ENCODE measurements at places on chromosomes 11 and 22.

DNA sequence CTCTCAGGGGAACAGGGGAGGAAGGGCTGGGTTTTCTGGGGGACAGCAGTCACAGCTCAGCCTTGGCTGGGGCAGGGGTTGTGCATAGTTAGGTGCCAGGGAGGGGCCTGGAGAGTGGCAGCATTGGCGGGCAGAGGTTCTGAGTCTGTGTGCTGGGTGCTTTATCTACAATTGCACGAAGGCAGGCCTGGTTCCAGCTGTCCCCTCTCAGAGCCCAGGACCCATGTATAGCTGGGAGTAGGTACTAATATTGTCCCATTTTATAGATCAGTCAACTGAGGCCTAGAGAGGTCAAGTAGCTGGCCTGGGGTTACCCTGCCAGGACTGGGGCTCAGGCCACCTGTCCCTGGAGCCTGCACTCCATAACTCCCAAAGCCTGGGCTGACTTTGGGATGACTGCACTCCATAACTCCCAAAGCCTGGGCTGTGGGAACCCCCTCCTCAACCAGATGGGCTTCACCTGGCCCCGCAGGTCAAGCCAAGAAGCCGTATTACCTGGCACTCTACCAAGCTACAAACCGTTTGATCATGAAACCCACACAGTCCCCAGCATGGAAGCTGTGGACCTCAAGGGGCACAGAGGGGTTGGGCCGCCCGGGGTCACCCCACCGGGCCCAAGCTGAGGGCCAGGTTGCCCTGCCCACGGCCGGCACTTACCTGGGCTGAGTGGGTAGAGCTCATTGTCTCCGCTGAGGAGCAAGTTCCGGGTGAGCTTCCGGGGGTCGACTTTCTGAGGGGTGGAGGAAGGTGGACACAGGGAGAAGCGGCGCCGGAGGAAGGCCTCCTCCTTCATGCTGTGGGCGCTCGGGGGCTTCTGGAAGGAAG is 36.5 kb downstream of the OSBPL5 start:
- no peak for DNase-seq

GRCh38 chr22:26762503-26763472 is 105.4 kb downstream of the MIAT start:
- DNase-seq = no peak

DNA sequence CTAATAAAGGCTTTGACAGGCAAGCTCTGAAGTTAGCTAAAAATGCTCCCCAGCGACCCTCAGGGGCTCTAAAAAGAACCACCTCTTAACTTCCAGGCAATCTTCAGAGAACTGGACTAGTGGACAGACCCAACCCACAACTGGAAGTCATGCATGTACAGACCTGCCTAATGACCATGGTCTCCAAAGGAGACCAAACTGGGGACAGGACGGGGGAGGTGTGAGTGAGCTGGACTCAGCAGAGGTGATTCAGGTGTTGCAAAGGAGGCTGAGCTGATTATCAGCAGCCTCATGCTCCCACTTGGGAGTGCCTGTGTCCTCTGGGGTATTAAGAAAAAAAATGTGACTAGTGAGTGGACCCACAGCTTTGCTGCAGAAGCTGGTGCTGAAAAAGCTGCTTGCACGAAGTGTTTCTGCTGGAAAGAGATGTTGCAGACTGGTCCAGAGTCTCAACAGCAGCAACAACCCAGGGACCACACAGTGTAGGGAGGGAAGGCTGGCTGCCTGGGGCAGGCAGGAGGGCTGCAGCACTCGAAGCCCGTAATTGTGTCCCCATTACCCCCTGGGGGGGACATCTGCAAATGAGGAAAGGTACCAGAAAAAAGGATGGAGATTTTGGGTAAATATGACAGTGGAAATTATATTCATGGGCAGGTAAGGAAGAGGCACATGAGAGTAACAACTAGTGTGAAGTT is 35.3 kb downstream of the PITPNB start:
- no peak for DNase-seq

GRCh38 chr11:16853859-16854258 is 115.4 kb downstream of the C11orf58 start:
- DNase-seq = no peak

- DNase-seq = no peak
Measured at GRCh38 chr11:131756479-131757110, 386.2 kb downstream of the NTM start.

GRCh38 chr22:49966041-49966773 is 5.6 kb downstream of the PIM3 start:
- DNase-seq = no peak

- no peak for DNase-seq
Measured at GRCh38 chr11:94025690-94026394, 4.7 kb downstream of the HEPHL1 start.

- DNase-seq = no peak
Measured at GRCh38 chr11:86377972-86378371, 3.3 kb downstream of the CCDC81 start.

DNA sequence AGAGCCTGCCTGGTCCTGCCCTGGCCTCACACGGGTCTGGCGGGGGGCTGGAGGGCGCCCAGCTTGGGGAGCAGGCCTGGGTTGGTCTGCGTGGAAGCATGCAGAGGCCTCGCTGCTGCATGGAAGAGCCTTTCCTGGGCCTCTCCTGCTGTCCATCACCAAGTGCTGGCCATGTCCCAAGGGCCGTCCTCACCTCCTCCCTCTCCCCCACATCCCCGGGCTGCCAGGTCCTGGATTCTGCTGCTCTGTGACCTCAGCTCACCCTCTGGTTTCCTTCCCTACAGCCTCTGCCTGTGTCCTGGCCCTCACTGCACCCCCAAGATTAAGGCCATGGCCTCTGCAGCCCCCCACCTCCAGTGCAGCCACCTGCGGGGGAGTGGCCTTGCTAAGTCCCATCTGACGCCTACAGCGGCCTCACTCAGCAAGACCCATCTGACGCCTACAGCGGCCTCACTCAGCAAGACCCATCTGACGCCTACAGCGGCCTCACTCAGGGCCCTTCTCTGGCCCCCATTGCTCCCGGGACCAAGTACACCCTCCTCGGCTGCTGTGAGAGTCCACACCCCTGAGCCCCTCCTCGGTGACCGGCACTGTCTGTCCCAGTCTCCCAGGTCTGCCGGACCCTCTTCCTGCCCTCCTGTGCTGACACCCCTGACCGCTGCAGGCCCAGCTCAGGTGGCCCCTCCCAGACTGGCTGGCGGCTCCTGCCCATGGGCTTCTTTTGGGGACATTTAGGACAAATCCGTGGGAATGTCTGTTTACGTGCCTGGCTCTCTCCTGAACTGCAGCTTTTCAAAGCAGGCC is 119.5 kb upstream of the B3GAT1 start:
- DNase-seq = no peak

- DNase-seq = no peak
Measured at GRCh38 chr11:65786786-65787636, at the start of gene OVOL1. Gene OVOL1, plus strand, starts transcription at chr11:65787063. Its CDS starts 311 bp downstream, at chr11:65787374.

GRCh38 chr11:36065436-36065835 is 121.6 kb downstream of the LDLRAD3 start:
- DNase-seq = no peak

DNA sequence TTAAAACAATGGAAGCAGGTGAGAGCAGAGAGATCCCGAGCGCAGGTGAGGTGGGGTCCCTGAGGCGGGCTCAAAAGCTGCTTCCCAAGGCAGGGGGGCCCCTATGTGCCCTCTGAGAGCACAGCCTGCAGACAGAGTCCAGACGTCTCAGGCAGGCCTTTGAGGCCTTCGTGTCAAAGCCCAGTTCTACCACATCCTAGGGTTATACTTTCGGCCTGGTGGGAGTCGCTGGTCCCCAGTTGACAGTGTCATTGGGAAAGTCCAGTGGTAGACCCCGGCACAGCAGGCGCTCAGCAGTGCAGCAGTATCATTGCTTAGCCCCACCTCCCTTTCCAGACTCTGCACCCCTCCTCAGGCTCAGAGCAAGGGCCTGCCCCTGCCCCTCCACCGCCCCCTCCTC is 9.1 kb downstream of the LINC01488 start:
- no peak for DNase-seq

DNA sequence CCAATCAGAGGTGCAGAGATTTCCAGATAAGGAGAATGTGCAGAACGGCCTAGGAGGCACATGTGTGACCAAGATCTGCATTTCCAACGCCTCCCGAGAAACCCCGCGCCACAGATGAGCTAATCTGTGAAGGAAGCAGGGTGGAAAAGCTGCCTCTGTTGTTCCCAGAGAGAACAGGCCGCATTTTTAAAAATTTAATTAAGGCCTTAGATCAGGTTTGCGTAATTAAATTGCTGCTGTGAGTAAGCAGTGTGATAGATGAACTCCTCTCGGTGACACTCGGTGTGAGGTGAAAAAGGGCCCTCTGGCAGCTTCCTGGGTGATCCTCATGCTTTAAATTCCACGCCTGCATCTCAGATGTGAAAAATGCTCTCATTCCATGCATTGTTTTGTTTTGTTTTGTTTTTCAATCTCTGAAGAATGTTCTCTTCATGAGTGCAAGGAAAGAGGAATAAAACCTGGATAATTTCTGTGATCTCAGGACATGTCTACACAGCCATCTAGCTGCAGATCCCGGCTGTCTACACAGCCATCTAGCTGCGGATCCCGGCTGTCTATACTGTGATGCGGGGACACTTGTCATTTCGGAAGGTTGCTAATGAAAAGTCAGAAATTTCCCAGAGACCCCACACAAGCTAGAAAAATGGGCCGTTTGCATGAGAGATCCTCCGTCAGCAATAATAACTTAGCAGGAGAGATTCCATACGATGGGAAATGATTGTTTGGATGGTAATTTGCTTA is 1398.9 kb downstream of the BRD1 start:
- DNase-seq = no peak

DNA sequence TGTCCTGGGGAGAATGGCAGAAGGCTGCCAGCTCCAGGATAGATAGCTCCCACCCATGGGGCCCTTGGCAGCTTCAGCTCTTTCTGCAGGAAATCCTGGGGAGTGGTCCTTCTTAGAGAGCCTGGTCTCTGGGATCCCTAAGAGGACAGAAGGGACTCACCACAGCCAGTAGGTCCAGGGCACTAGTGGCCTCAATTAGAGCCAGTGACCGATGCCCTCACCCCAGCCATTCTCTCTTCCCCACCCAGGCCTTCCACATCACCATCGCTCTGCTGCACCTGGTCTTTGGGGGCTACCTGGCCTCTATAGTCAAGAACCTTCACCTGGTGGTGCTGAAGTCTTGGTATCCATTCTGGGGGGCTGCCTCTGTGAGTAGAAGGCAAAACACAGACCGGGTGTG is 5.6 kb downstream of the MS4A10 start:
- DNase-seq = no peak

DNA sequence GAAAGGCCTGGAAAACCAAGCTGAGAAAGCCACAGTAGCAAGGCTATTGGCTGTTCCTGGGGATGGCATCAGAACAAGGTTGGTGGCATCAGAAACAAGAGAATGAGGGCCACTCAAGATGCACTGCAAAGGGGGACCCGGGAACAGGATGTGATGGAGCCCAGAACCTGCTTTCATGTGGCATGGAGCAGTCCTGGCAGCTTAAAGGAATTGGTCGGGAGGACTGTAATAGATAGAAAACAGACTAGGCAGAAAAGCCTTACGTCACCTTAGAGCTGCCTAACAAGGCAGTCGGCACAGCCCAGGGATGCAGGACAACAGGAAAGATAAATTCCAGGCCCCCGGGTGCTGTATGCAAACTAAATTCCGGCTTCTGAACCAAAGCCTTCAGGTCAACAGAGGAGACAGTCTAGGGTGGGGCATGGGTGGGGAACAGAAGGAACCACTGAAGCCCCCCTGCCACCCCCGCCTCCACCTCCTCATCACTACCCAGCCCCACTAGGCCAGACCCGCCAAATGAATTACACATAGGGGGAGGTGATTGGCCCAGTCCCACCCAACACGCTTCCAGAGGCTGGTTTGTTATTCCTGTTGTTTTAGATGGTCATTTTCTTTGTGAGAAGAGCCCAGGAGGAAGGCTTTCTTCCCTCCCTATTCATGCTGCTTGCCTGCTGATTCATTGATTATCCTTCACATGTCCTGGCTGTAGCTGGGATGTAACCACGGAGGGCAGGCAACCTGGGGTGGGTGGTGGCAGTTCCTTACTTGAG is 25.7 kb upstream of the LRRC55 start:
- no peak for DNase-seq

DNA sequence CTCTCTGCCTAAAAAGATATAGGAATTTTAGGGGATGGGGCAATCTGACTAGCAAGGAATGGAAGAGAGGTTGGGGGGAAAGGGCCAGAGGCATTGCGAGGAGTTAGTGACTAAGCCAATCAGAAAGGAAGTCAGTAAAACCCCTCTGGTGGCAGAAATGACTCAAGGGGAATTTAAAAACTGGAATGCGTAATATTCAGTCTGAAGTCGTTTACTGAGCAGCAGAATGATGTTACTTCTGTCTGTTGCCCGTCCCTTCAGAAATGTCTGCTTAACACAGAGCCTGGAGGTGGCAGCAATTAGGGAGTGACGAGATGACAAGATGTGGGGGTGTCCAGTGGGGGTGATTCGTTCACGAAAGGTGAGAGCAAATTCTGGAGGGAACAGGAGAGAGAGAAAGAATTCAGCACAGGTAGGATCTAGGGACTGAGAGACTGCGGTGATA is 107.7 kb upstream of the CLMP start:
- DNase-seq = no peak

DNA sequence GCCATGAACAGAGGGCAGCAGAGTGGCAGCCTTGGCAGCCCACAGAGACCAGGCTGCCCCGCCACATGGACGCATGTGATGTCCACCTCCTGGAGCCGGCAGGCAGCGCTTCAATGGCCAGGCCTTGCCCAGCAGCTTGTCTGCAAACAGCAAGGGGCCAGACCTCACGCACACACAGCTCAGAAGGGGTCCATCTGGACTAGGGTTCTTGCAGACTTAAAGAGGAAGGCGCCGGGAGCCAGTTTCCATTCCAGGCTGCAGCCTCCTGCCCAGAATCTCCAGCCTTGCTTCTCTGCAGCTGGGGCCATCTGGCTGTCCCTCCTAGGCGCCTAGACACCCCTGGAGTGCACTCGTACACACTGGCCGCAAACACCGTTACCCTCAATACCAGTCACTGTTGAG is 91.9 kb upstream of the TMEM45B start:
- DNase-seq = no peak

DNA sequence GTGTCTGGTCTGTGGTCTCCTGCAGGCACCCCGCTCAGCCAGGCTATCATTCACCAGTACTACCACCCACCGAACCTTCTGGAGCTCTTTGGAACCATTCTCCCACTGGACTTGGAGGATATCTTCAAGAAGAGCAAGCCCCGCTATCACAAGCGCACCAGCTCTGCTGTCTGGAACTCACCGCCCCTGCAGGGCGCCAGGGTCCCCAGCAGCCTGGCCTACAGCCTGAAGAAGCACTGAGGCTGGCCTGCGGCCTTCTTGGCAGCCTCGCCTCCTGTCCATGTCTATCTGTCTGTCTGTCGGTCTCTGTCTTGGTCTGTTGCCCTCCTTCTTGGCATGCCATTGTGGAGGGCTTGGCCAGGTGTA is 27.9 kb downstream of the INCENP start:
- DNase-seq = no peak

GRCh38 chr11:119742263-119742861 is 13.4 kb upstream of the NECTIN1 start:
- no peak for DNase-seq
